SK-N-DZ (cell line): ENCODE measurements at places on chromosomes 3 and 15.

GRCh38 chr3:45909542-45909941 lies 23.2 kb downstream of the CCR9 start:
- DNase-seq, result no peak

DNA sequence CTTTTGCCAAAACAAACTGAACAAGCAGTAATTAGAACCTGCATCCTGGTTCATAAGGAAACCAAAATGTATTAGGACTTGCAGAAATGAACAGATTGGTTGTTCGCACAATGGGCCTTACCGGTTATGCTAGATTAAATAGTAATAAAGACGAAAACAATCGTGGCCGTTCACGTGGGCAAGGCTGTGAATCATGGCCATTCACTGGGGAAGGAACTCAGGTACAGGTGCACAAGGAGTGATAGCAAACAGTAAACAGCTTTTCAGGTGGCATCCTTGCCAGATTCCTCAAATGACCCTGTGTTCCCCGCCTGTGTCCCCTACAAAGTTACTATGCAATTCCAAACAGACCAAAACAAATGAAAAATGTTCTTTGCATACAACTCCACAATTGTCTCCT lies 8.2 kb downstream of the LRIG1 start:
- no peak for DNase-seq

DNA sequence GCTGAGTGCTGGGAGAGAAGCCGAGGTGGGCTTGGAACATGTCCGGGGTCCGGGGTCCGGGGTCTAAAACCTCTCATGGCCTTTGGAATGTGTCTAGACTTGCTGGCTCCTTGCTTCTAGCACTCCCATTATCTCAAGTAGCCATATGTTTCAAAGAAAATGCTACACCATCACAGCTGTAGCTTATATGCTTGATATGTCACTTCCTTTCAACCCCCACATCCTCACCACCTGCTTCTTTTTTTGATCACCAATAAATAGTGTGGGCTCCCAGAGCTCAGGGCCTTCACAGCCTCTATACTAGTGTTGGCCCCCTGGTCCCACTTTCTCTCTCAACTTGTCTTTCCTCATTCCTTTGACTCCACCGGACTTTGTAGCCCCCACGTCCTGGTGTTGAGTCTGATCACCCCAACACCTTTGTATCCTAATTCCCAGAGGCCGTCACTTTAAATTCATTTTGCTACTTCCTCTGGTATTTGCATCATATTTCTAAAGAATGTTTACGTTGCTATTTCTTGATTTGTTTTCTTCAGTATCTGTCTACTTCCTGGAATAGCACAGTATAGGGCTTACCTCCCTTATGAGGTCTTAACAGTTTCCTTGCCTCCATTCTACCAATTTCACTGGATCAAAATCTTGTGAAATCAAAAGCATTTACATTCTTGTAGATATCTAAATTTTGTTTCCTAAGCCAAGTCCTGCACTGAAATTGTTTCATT lies 71.9 kb upstream of the CHRNB4 start:
- DNase-seq, result no peak

DNA sequence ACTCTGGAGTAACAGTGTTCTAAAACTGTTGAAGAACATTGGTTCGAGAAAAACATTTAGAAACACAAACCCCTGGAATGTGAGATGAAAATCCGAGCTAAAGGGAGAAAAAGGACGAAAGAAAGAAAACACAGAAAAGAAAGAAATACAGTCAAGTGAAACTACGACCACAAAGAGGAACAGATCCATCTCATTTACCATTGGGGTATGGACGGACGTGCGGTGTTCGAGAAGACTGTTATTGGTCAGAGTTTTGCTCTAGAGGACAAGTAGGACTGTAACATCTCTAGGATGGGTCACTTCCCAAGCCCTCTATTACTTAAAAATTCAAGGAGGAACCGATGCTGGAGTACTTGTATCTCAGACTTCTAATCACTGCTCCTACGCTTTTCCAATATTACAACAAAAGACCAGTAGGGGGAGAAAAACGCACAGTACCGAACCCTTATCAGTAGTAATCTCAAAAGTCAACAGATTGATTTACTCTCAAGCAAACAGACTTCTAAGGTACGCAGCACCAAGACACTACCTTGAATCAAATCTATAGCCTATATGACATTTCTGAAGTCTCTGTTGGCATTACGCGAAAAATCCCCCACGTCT lies 1.1 kb upstream of the PIK3CA start:
- peak; percentile 84 for DNase-seq

- peak; percentile 86 for DNase-seq
Measured at GRCh38 chr3:52021489-52022268, 26.0 kb upstream of the RPL29 start.

GRCh38 chr15:45546789-45547188 lies 24.2 kb upstream of the SLC30A4 start:
- no peak for DNase-seq

DNA sequence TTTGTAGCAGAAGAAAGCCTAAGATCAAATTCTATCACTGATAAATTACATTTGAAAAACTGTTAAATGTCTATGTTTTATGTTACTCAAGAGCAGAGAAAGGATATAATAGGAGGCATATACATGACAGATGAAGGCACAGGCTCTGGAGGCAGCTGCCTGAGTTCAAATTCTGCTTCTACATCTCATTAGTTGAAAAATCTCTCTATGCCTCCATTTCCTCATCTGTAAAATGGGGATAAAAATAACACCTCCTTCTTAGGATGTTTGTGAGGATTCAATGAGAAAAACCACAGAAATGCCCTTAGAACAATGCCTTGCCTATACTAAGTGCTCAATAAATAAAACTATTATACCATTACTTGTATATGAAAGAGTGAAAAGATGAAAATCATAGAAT lies 21.0 kb downstream of the TP53BP1 start:
- no peak for DNase-seq

GRCh38 chr3:4417449-4417848 lies 49.6 kb downstream of the SUMF1 start:
- no peak for DNase-seq

GRCh38 chr15:78933823-78934654 lies 10.8 kb downstream of the CTSH start:
- no peak for DNase-seq

DNA sequence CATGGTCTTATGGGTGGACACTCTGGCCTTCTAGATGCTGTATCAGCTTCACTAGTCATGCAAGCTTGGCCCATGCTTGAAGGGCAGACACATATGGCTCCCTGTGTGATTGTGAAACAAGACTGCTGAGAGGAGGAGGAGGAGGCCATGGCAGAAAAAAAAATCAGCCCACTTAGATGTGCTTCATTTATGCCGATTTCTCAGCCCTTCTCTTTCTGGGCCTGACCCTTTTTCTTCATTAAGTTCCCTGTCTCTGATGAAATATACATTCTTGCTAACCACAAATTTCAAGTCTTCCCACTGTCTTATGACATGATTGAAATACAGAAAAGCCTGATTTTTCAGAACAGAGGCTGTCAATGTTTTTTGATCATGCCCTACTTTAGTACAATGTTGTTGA lies 213.0 kb upstream of the FEZF2 start:
- no peak for DNase-seq

GRCh38 chr3:160402221-160403027 lies 3.0 kb downstream of the SMC4 start:
- no peak for DNase-seq

DNA sequence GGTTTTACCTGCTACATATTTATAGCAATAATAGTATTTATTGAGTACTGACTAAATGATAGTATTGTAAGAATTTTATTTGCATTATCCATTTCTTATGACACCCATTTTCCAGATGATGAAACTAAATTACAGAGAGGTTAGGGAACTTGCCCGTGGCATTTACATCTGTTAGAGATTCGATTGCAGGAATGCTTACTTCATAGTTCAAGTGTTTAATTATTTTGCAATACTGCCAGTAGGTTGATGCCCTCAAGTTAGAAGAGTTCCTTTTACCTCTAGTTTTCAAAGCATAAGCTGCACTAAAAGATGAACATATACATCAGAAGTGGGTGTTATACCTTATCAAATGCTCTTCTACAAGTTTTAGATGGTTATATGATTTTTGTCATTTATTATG lies 362.8 kb upstream of the RGMA start:
- DNase-seq, result no peak

GRCh38 chr3:194205675-194206133 lies 69.8 kb downstream of the HES1 start:
- peak; percentile 94 for DNase-seq

DNA sequence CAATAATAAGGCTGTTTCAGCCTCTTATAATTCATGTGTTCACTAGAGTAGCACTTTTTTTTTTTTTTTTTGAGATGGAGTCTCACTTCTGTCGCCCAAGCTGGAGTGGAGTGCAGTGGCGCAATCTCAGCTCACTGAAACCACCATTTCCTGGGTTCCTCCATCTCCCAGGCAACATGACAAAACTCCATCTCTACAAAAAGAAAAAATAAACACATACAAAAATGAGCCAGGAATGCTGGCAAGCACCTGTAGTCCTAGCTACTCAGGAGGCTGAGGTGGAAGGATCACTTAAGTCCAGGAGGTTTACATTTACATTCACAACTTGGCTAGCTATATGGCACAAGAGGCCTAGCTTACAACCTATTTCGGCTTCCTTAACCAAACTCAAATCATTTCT lies 6.8 kb downstream of the USP4 start:
- no peak for DNase-seq

GRCh38 chr3:8413337-8413926 lies 88.2 kb upstream of the LMCD1 start:
- no peak for DNase-seq

DNA sequence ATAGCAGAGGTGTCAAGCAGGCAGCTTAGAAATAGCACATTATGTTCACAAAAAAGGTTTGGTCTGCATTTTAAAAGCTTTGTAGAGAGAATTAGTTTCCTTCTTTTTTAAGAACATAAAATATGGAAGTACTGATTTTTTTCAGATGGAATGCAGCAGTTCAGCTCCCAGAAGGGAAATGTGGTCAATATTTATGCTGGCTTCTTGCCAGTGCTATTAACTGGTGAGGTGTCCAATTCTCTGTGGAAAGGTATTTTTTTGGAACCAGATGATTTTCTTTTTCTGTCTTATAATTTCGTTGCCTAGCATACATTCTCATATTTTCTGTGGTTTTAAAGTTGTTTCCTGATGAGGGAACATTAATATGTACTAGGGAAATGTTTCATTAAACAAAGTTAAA lies 211.4 kb upstream of the ZNF385D start:
- no peak for DNase-seq

GRCh38 chr15:58513008-58513407 lies 81.2 kb downstream of the LIPC start:
- DNase-seq, result no peak

DNA sequence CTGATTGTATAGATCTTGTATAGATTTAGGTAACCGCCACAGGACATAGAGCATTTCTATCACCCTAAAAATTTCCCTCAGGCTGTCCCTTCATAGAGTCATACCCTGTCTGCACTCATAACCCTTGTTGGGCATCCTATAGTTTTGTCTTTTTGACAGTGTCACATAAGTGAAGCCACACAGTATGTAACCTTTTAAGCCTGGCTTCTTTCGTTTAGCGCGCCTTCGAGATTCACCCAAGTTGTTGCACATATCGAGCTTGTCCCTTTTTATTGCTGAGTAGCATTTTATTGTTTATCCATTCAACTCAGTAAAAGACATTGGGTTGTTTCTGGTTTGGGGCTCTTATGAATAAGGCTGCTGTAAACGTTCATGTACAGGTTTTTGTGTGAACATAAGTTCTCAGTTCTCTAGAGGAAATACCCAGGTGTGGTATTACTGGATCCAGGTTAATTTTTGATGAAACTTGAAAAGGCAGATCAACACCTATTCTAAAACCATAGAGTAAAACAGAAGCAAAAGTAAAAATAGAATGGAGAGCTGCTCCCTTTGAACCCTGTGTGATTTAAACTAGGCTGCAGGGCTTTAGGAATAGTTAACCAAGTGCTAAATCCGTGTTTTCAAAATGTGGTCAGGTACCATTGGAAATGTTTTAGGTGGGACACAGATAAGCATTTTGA lies 49.5 kb downstream of the CD86 start:
- no peak for DNase-seq

DNA sequence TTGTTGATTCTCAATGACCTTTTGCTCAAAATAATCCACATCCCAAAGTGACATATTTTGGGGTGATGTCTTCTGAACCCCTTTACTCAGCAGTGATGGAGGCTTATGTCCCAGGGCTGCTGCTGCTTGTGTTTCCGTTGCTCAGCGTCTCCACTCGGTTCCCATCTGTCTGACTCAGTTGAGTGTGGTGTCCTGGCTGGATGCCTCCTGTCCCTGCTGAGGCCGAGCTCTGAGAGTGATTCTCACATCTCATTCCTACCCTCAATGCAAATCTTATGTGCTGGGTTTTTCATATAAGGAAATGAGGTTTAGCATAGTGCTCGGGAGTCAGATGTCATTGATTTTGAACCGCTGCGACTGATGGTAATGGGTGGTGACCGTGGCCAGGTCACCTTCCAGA lies 247.4 kb downstream of the GABRG3 start:
- no peak for DNase-seq

- DNase-seq, result no peak
Measured at GRCh38 chr3:18778094-18778493, 353.0 kb upstream of the SATB1 start.

DNA sequence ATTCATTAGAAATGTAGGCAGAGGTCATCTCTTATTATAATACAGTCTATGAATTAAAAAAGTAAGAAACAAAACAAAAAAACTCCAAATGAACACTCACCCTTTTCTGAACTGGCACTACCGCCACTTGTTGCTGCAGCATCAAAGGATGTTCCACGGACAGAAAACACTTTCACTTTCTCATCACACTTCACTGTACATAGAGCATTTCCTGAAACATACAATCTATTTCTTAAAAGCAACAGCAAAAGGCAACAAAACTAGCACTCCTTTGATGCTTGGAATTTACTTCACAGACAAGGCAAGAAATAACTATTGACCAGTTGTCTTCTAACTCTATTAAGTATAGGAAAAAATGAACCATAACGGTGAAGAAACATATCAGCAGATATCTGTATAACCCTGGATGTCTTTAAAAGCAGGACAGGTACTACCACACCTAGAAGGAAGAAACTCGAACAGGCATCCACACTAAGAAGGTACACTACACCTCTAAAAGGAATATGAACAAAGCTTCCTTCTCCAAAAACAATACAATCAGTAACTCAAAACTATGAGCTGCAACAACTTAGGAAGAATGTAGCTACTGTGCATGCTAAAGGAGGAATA lies 24.9 kb downstream of the ETFA start:
- no peak for DNase-seq

- no peak for DNase-seq
Measured at GRCh38 chr3:190097617-190098016, 23.1 kb downstream of the P3H2 start.

DNA sequence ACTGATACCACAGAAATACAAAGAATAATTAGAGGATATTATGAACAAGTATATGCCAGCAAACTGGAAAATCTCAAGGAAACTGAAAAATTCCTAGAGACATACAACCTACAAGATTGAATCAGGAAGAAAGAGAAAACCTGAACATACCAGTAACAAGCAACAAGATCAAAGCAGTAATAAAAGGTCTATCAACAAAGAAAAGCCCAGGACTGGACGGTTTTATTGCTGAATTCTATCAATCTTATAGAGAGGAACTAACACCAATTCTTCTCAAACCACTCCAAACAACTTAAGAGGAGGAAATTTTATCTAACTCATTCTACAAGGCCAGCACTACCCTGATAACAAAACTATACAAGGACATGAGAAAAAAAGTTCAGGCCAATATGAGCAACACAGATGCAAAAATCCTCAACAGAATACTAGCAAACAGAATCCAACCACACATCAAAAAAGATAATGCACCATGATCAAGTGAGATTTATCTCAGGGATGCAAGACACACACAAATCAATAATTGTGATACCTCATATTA lies 71.1 kb upstream of the IMPG2 start:
- no peak for DNase-seq
